ENCODE measurements at places on chromosomes 2 and 18.

GRCh38 chr2:80335411-80335810 lies 30.9 kb upstream of the LRRTM1 start:
- no peak overlapping the region for H3K27ac ChIP-seq
- H3K4me1 ChIP-seq = no peaks in the 10 kb centered on the region
- H3K36me3 ChIP-seq = no peaks in the 10 kb centered on the region
- DNase-seq = no peak
- H3K27me3 ChIP-seq = no peaks in the 10 kb centered on the region

GRCh38 chr2:105611811-105612424 lies 132.8 kb upstream of the NCK2 start:
- H3K36me3 ChIP-seq = no peaks in the 10 kb centered on the region
- H3K4me1 ChIP-seq = no peaks in the 10 kb centered on the region
- H3K27me3 ChIP-seq = peaks cover 4% of the 10 kb centered on the region
- H3K4me3 ChIP-seq = no peak overlapping the region

GRCh38 chr18:59904011-59904601 lies 4.3 kb downstream of the PMAIP1 start:
- no peaks in the 10 kb centered on the region for H3K36me3 ChIP-seq
- H3K27ac ChIP-seq = peak overlapping the region; percentile 83
- peaks cover 24% of the 10 kb centered on the region for H3K4me1 ChIP-seq
- no peak for DNase-seq
- H3K27me3 ChIP-seq = no peaks in the 10 kb centered on the region

- peak overlapping the region; percentile 70 for H3K27ac ChIP-seq
- DNase-seq = no peak
- no peaks in the 10 kb centered on the region for H3K27me3 ChIP-seq
- H3K36me3 ChIP-seq = no peaks in the 10 kb centered on the region
- peaks cover 21% of the 10 kb centered on the region for H3K4me1 ChIP-seq
These were observed 1.3 kb upstream of the ZNF512 start for GRCh38 chr2:27581417-27582128.

- H3K27ac ChIP-seq = no peak overlapping the region
- no peaks in the 10 kb centered on the region for H3K36me3 ChIP-seq
- no peaks in the 10 kb centered on the region for H3K27me3 ChIP-seq
- H3K4me3 ChIP-seq = no peak overlapping the region
These were observed 110.4 kb downstream of the ADCYAP1 start for GRCh38 chr18:1014951-1015624.

DNA sequence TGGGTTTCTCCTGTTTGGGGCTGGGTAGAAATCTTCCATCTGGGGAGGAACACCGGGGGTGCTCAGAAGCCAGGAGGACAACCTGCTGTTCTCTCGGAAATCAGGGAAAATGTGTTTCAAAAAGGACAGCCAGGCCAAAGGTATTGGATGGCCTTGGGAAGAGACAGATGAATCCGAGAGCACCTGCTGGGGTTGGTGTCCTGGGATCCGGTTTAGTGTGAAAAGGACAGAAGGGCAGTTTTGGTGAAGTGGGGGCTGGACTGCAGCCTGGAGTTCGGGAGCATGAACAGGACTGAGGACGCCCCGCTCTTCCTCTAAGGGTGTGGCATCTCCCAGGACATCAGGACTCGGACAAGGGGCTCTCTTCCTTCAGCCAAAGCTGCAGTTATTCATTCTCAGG lies 24.9 kb upstream of the SNTG2 start:
- no peak overlapping the region for H3K27ac ChIP-seq
- H3K27me3 ChIP-seq = no peaks in the 10 kb centered on the region
- H3K36me3 ChIP-seq = no peaks in the 10 kb centered on the region
- H3K4me1 ChIP-seq = no peaks in the 10 kb centered on the region
- DNase-seq = no peak

GRCh38 chr2:8488001-8488738 lies 193.7 kb upstream of the ID2 start:
- peak; percentile 78 for DNase-seq
- H3K4me1 ChIP-seq = no peaks in the 10 kb centered on the region
- H3K36me3 ChIP-seq = no peaks in the 10 kb centered on the region
- no peaks in the 10 kb centered on the region for H3K27me3 ChIP-seq
- H3K27ac ChIP-seq = peak overlapping the region; percentile 97

DNA sequence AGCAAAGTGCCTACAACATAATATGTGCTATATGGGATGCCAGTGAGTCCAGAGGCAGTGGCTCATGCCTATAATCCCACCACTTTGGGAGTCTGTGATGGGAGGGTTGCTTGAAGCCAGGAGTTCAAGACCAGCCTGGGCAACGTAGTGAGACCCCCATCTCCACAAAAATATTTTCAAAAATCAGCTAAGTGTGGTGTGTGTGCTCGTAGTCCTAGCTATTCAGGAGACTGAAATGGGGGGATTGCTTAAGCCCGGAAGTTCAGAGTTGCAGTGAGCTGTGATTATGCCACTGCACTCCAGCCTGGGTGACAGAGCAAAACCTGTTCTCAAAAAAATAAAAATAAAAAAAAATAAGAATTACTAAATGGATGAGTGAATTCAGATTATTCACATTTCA lies 23.4 kb downstream of the OTX1 start:
- no peaks in the 10 kb centered on the region for H3K36me3 ChIP-seq
- H3K27me3 ChIP-seq = no peaks in the 10 kb centered on the region
- H3K27ac ChIP-seq = no peak overlapping the region

DNA sequence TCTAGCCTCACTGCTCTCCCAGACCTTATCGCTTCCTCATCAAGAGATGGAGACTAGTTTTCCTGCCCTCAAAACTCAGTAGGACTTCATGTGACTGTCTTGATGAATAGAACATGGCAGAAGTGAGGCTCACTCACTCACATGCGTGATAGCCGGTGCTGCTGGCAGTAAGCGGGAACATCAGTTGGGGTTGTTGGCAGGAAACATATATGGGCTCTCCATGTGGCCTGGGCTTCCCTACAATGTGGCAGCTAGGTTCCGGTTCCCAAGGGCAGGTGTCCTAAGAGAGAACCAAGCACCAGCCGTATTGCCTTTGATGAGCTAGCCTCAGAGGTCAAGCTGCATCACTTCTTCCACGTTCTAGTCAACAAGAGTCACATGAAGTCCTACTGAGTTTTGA lies 15.2 kb upstream of the FAHD2A start:
- no peak overlapping the region for H3K4me3 ChIP-seq
- H3K27ac ChIP-seq = no peak overlapping the region
- DNase-seq = no peak
- no peaks in the 10 kb centered on the region for H3K4me1 ChIP-seq
- H3K36me3 ChIP-seq = no peaks in the 10 kb centered on the region

DNA sequence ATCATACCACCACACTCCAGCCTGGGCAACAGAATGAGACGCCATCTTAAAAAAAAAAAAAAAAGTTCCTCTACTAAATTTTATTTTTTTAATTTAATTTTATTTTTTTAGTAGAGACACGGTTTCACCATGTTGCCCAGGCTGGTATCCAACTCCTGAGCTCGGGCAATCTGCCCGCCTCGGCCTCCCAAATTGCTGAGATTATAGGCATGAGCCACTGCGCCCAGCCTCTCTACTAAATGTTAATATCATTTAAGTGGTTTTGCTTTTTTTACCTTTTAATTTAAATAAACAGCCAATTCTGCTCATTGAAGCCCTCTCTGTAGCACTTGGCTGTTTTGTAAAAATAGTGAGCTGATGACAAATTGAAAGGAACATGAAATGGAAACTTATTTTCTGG lies 9.2 kb downstream of the RAB17 start:
- peaks cover 8% of the 10 kb centered on the region for H3K4me1 ChIP-seq
- no peak overlapping the region for H3K4me3 ChIP-seq
- DNase-seq = no peak
- H3K36me3 ChIP-seq = no peaks in the 10 kb centered on the region
- H3K27ac ChIP-seq = no peak overlapping the region

DNA sequence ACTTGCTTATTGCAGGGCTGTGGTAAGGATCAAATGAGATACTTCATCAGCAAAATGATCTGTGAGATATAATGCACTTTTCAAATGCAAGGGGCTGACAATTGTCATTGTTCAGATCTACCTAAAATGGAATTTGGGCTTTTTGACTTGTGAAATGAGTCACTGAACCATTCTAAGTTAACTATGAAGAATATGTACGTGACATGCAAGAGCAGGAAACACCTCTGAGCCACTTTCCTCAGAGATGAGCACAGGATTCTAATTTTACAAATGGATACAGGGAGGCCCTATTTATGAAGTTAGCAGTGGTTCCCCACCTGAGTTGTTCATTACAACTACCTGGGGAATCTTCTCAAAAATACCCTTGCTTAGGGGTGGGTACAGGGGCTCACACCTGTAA lies 26.7 kb downstream of the CTLA4 start:
- H3K4me1 ChIP-seq = no peaks in the 10 kb centered on the region
- H3K27ac ChIP-seq = no peak overlapping the region
- H3K36me3 ChIP-seq = no peaks in the 10 kb centered on the region
- H3K4me3 ChIP-seq = no peak overlapping the region
- DNase-seq = no peak

DNA sequence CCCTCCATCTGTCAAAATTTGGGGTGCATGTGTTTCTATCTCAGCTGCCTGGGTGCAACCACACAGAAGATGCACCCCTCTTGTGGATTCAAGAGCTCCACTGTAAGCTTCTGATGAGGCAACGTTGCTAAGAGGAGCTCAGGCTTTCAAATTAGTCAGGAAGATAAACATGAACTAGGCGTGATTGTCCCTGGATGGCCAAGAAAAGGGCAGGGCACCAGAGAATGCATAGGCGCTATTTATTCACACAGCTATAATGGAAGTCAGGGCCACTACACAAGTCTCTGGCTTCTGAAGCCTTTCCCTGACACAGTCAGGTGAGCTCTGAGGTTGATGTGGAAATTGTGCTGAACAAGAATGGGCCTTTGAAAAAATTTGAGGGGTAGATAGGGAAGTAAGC lies 1466.0 kb upstream of the CELF4 start:
- no peaks in the 10 kb centered on the region for H3K27me3 ChIP-seq
- H3K4me3 ChIP-seq = no peak overlapping the region
- DNase-seq = no peak
- H3K4me1 ChIP-seq = no peaks in the 10 kb centered on the region
- no peaks in the 10 kb centered on the region for H3K36me3 ChIP-seq

- no peaks in the 10 kb centered on the region for H3K36me3 ChIP-seq
- no peak for DNase-seq
- H3K4me3 ChIP-seq = peak overlapping the region; percentile 58
- H3K4me1 ChIP-seq = peaks cover 57% of the 10 kb centered on the region
These were observed 1.7 kb downstream of the WIPF1 start for GRCh38 chr2:174595891-174596397.

DNA sequence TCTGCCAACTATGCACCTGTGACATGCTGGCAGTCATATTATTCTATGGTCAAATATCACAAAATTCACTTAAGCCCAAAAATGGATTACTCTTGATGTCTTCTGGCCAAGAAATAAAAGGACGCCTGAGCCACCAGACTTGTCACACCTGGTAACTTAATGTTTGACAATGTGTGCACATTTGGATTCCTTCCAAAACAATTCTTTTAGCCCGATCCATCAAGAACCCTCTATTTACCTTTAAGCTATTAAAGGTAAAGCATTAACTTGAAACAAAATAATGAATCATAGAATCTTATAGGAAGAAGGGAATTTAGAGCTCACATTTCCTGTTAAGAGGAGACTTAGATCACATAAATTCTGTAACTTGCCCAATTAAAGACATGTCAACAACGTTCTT lies 46.5 kb upstream of the NFU1 start:
- DNase-seq = no peak
- no peak overlapping the region for H3K4me3 ChIP-seq
- H3K36me3 ChIP-seq = peaks cover 63% of the 10 kb centered on the region

GRCh38 chr2:10720947-10721395 lies 459 bp upstream of the ATP6V1C2 start:
- no peaks in the 10 kb centered on the region for H3K4me1 ChIP-seq
- H3K27me3 ChIP-seq = peaks cover 50% of the 10 kb centered on the region
- H3K27ac ChIP-seq = no peak overlapping the region
- no peak for DNase-seq
- no peak overlapping the region for H3K4me3 ChIP-seq

DNA sequence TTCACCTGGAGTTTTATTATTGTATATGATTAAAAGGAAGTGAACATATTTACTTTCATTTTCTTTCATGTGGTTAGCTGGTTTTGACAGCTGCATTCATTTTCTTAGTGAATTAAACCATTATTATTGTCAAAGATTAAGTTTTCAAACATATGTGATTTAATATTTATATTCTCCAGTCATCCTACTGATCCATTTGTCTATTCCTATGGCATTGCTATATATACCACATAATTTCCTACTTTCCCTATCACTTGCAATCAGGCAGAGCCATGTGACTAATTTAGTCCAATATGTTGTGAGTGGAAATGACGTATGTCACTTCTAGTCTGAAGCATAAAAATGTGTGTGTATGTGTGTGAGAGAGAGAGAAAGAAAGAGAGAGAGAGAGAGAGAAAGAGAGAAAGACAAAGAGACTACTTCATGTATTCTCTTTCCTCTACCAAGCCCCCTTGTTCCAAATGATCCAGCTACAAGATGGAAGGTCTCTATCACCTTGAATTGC lies 12.0 kb upstream of the TACR1 start:
- peaks cover 5% of the 10 kb centered on the region for H3K4me1 ChIP-seq
- H3K27me3 ChIP-seq = peaks cover 3% of the 10 kb centered on the region
- no peak overlapping the region for H3K27ac ChIP-seq
- no peak for DNase-seq

GRCh38 chr2:235658351-235659174 lies 164.7 kb downstream of the AGAP1 start:
- no peak overlapping the region for H3K27ac ChIP-seq
- DNase-seq = no peak
- peaks cover 2% of the 10 kb centered on the region for H3K27me3 ChIP-seq
- H3K4me3 ChIP-seq = no peak overlapping the region
- H3K4me1 ChIP-seq = no peaks in the 10 kb centered on the region
- H3K36me3 ChIP-seq = no peaks in the 10 kb centered on the region

- no peak overlapping the region for H3K27ac ChIP-seq
- H3K4me3 ChIP-seq = no peak overlapping the region
- no peaks in the 10 kb centered on the region for H3K27me3 ChIP-seq
- H3K36me3 ChIP-seq = no peaks in the 10 kb centered on the region
- no peaks in the 10 kb centered on the region for H3K4me1 ChIP-seq
These were observed 100.9 kb downstream of the PID1 start for GRCh38 chr2:229170171-229170570.

- H3K4me1 ChIP-seq = no peaks in the 10 kb centered on the region
- no peak overlapping the region for H3K4me3 ChIP-seq
- DNase-seq = no peak
- H3K36me3 ChIP-seq = no peaks in the 10 kb centered on the region
These were observed 155.7 kb upstream of the SH3BP4 start for GRCh38 chr2:234796045-234796591.

DNA sequence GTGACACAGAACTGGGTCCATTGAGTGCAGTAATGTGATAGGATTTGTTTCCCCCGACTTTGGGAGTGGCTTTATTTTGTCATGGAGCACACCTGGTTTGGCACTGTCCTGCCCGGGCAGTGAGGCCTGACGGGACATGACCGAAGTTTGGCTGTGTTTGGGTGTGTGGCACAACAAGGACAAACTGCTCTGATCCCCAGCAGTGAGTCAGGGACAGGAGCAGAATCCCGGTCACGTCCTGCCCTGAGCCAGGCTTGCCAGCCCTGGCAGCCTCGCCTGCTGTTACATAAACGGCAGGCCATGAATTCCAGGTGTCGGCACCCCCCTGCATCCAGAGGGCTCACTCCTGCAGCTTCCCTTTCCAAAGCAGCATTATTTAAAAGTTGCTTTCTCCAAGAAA lies 45.7 kb downstream of the IMPA2 start:
- H3K36me3 ChIP-seq = no peaks in the 10 kb centered on the region
- H3K27ac ChIP-seq = no peak overlapping the region
- no peak overlapping the region for H3K4me3 ChIP-seq
- H3K4me1 ChIP-seq = no peaks in the 10 kb centered on the region
- no peaks in the 10 kb centered on the region for H3K27me3 ChIP-seq
